Activated naive CD8-positive, alpha-beta T cell treated with anti-CD3 and anti-CD28 coated beads, Interleukin-2, amount 50 U/mL, for 24 hours (primary cell): ENCODE measurements at places on chromosomes 12 and 14.

GRCh38 chr12:107135177-107135576, 41.8 kb upstream of the CRY1 start:
- H3K27ac ChIP-seq = no peak overlapping the region
- no peaks in the 10 kb centered on the region for H3K36me3 ChIP-seq
- H3K27me3 ChIP-seq = no peaks in the 10 kb centered on the region
- no peaks in the 10 kb centered on the region for H3K4me1 ChIP-seq

DNA sequence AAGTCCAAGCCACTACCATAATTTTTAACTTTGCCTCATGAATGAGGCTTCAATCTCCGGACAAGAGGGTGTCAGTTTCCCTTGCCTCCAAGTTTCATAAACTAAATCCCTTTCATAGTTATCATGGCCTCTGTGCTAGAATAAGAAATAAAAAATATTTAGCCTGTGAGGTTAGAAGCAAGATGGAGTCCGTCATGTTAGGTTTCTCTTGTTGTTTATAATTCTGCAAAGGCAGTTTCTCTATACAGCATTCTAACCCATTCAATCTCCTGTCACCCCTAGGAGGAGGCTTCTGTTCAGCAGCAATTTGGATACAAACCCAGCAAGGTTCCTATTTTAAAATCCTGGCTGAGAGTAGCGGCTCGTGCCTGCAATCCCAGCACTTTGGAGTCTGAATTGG, 15.8 kb upstream of the RAN start:
- H3K27ac ChIP-seq = no peak overlapping the region
- H3K4me1 ChIP-seq = peaks cover 2% of the 10 kb centered on the region
- peaks cover 2% of the 10 kb centered on the region for H3K36me3 ChIP-seq
- no peak for DNase-seq
- no peak overlapping the region for H3K4me3 ChIP-seq

DNA sequence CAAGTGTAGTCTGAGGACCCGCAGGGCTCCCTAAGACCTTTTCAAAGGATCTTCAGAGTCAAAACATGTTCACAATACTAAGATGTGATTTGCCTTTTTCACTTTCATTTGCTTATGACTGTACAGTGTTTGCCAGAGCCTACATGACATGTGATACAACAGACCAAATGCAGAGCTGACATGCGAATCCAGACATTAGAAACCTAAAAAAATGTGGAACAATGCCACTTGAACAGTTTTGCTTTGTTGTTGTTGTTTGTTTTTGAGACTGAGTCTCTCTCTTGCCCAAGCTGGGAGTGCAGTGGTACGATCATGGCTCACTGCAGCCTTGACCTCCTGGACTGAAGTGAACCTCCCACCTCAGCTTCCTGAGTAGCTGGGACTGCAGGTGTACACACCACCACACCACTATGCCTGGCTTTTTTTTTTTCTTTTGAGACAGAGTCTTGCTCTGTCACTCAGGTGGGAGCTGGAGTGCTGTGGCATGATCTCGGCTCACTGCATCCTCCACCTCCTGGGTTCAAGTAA, 5.3 kb upstream of the RAB35 start:
- no peak overlapping the region for H3K4me3 ChIP-seq
- H3K27ac ChIP-seq = peak overlapping the region; percentile 67
- H3K27me3 ChIP-seq = no peaks in the 10 kb centered on the region
- peaks cover 84% of the 10 kb centered on the region for H3K4me1 ChIP-seq

DNA sequence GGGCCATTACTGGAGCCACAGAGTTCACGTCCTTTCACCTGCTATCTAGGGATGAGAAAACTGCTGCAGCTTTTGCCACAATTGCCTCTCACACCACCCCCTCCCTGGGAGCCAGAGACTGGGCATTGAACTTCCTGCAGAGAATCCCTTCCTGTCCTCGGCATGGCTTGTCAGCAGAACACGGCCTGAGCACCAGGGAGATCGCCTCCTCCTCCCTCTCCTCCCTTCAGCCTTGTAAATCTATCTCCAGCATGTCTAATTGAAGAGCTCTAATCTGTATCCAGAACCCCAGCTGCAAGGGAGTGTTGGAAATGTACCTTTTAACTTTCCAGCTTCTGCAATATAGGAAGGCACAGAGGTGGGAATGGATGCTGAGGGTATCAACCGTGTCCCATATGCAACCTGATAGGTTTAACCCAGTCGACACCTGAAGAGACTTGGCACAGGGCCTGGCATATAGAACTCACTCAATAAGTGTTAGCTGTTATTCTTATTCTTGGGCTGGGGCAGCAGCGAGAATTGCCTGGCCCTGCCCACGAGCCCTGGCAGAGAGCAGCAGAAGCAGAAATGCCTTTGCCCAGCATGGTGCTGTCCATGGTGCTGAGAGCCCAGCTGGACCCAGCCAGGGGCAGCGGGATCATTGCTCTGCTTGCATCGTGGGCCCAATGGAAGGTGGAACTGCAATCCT, 26.8 kb downstream of the TMEM63C start:
- DNase-seq = peak; percentile 57
- H3K36me3 ChIP-seq = no peaks in the 10 kb centered on the region
- no peak overlapping the region for H3K27ac ChIP-seq
- H3K4me1 ChIP-seq = peaks cover 2% of the 10 kb centered on the region
- peaks cover 6% of the 10 kb centered on the region for H3K27me3 ChIP-seq

DNA sequence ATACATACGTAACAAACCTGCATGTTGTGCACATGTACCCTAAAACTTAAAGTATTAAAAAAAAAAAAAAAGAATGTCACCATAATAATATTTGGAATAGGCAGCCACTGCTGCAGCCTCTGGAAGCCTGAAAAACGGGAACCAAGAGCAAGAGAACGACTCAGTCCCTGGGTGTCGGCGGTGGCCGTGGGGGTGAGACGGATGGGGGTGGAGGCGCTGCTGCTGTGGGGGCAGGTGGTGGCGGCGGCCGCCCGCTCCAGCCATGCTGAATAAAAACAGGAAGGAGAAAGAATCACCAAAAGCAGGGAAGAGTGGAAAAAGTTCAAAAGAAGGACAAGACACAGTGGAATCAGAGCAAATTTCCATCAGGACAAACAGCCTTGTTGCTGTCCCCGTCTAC, 46.9 kb downstream of the ZFYVE21 start:
- H3K4me1 ChIP-seq = peaks cover 8% of the 10 kb centered on the region
- no peak for DNase-seq
- no peaks in the 10 kb centered on the region for H3K27me3 ChIP-seq
- no peaks in the 10 kb centered on the region for H3K36me3 ChIP-seq
- no peak overlapping the region for H3K27ac ChIP-seq

DNA sequence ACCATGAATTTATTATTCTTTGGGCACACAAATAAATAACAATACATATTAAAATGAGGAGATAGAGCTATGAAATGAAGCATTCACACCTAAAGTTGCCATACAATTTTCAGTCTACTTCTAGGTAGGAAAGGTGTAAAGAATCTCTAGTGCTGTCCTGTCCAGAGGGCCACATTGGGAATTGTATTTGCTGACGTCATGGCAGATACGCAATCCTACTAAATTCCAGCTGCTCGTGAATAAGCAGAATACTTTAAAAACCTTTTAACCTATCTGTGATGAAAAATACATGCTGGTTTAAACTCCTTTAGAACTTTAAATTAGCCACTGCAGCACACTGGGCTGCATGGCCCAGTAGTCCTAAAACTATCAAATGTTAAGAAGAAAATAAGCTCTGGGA, 236.1 kb downstream of the FSCB start:
- no peaks in the 10 kb centered on the region for H3K4me1 ChIP-seq
- DNase-seq = no peak
- H3K27me3 ChIP-seq = no peaks in the 10 kb centered on the region
- no peak overlapping the region for H3K27ac ChIP-seq
- H3K36me3 ChIP-seq = no peaks in the 10 kb centered on the region

GRCh38 chr12:45331552-45331951, 115.7 kb downstream of the ANO6 start:
- H3K27me3 ChIP-seq = no peaks in the 10 kb centered on the region
- H3K27ac ChIP-seq = no peak overlapping the region
- peaks cover 19% of the 10 kb centered on the region for H3K36me3 ChIP-seq
- no peak overlapping the region for H3K4me3 ChIP-seq
- peaks cover 1% of the 10 kb centered on the region for H3K4me1 ChIP-seq
- no peak for DNase-seq

GRCh38 chr12:57452181-57452936, 2.7 kb upstream of the INHBE start:
- DNase-seq = peak; percentile 47
- H3K36me3 ChIP-seq = no peaks in the 10 kb centered on the region
- H3K27ac ChIP-seq = peak overlapping the region; percentile 70
- H3K4me1 ChIP-seq = peaks cover 43% of the 10 kb centered on the region

GRCh38 chr14:65864549-65864948, 452.0 kb downstream of the FUT8 start:
- no peaks in the 10 kb centered on the region for H3K36me3 ChIP-seq
- peaks cover 57% of the 10 kb centered on the region for H3K4me1 ChIP-seq
- H3K27ac ChIP-seq = no peak overlapping the region
- H3K4me3 ChIP-seq = no peak overlapping the region

- H3K27me3 ChIP-seq = no peaks in the 10 kb centered on the region
- peak overlapping the region; percentile 61 for H3K4me3 ChIP-seq
- H3K27ac ChIP-seq = peak overlapping the region; percentile 100
Observed at GRCh38 chr14:61505815-61506809, 184.7 kb downstream of the PRKCH start.
